Liver (tissue), 10 donors: ENCODE measurements at places on chromosomes 5 and 9. TPM values are rescaled to one million over a fixed set of nuclear protein-coding genes. Genes with fewer than 3 reads are reported as not detected.

DNA sequence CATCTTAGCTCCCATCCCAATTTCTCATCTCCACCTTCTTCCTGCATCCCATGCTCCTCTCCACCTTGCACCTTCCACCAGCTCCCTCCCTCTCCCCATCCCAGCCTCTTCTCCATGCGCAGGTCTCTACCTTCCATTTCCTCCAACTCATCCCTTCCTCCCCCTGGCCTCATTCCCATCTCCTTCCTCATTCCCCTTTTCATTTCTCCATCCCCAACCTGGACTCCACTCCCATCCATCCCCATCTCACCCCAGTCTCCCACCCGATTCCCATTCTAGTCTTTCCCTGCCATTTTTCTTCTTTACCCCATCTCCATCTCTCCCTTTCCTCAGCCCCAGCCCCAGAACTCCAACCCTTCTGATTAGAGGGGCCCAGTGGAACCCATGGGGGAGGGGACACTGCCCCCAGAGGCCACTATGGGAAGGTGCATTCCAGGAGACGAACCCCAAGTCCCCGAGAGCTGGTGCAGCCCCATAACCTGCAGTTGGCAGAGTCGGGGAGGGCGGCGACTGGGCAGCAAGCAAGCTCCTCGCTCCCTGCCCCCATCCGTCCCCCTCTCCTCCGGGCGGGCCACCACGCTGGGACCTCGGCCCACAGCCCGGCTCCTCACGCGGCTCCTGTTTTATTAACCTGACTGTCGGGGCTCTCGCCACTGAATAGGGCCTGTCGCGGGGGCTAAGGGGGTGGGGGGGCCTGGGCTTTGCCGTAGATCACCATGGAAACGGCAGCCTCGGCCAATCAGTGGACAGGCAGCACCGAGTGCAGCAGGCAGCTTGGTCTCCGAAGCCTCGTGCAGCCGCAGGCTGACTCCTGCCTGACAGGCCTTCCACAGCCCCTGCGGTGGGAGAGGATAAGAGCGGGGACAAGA is 66.7 kb downstream of the PCDH1 start:
- no peak overlapping the region for H3K4me3 ChIP-seq
- peak; percentile 41 for DNase-seq
- H3K27ac ChIP-seq = no peak overlapping the region
- H3K27me3 ChIP-seq = no peaks in the 10 kb centered on the region
- H3K36me3 ChIP-seq = no peaks in the 10 kb centered on the region

GRCh38 chr5:131581702-131582101 is 53.3 kb downstream of the RAPGEF6 start:
- H3K27me3 ChIP-seq = no peaks in the 10 kb centered on the region
- no peak for DNase-seq
- H3K4me1 ChIP-seq = no peaks in the 10 kb centered on the region
- H3K4me3 ChIP-seq = no peak overlapping the region
- H3K36me3 ChIP-seq = no peaks in the 10 kb centered on the region

GRCh38 chr5:121949885-121950284 is 11.9 kb upstream of the SRFBP1 start:
- no peaks in the 10 kb centered on the region for H3K27me3 ChIP-seq
- no peak for DNase-seq

DNA sequence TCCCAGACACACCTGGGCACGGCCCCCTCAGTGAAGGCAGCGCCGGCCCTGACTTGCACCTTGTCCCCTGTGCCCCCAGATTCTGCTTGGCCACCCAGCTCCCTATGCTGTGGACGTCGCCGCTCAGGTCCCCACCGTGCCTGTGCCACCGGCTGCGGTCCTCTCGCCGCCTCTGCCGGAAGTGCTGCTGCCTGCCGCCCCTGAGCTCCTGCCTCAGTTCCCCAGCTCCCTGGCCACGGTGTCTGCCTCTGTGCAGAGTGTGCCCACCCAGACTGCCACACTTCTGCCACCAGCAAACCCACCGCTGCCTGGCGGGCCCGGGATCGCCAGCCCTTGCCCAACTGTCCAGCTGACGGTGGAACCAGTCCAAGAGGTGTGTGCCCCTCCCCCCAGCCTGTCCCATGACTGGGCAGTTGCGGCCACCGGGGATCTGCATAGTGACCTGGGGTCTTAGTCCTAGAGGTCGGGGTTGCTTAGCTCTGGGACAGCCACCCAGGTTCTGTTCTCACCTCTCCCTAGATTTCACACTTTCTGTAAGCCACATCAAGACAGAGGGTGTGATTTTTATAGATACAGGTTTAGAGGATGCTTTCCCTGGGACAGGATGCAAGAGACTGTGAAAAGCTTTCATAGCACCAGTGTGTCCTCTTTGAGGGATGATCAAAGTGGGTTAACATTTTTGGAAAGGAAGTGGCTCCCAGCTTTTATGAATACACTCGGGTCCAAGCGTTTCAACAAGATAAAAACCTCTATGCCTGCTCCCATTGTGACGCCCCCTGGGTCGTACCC is 78.0 kb downstream of the WNK2 start:
- H3K27me3 ChIP-seq = no peaks in the 10 kb centered on the region
- peak; percentile 31 for DNase-seq
- H3K27ac ChIP-seq = no peak overlapping the region
- H3K36me3 ChIP-seq = no peaks in the 10 kb centered on the region

DNA sequence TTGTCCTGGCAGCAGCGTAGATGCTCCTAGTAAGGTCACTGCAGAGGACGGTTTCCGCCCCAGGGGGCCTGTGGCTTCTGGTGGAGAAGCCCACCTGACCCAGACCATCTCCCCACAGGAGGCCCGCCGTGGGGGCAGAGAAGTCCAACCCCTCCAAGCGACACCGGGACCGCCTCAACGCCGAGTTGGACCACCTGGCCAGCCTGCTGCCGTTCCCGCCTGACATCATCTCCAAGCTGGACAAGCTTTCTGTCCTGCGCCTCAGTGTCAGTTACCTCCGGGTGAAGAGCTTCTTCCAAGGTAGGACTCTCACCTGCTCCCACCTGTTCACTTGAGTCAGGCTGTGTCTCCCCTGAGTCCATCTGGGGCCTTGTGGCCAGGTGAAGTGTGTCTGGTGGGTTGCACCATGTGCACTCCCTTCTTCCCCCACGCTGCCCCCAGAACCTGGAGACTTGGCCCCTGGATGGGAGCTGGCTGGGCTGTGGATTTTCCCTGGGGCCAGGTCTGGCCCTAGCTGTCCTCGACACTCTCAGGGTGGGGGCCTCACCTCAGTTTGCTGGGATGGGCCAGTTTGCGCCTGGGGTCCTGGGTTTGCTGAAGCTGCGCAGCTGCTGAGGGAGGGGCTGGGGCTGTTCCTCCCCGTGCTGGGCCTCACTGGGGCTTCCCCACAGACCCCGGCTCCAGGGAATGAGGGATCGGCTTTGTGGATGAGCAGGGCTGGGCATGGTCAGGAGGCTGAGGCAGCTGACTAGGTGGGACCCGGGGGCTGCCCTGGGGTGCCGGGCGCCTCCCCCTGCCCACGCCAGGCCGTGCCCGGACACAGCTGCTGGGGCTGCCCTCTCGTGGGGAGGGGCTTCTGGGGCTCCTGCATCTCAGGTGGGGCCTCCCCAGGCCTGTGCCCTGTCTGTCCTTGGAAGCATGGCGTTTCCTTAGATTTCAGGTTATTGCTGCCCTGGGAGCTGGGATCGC is 32.4 kb downstream of the AHRR start:
- no peak overlapping the region for H3K4me3 ChIP-seq
- no peaks in the 10 kb centered on the region for H3K4me1 ChIP-seq
- H3K36me3 ChIP-seq = no peaks in the 10 kb centered on the region
- DNase-seq = no peak

DNA sequence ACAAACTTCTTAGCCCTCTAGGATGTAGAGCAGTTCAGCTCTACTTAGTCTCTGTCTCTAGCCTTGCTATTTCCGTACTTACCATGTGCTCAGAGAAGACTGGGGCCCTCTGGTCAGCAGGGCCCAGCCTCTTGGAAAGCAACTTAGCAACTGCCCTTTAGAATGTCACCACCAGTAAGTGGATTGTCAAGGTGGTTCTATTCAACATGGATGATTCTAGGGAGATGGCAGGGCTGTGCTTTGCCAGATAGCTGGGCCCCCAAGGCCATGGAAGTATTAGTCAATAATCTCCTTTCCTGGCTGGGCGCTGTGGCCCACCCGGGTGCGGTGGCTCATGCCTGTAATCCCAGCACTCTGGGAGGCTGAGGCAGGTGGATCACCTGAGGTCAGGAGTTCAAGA is 177.6 kb upstream of the MVB12B start:
- H3K27ac ChIP-seq = no peak overlapping the region
- peak; percentile 16 for DNase-seq
- H3K4me3 ChIP-seq = no peak overlapping the region
- H3K4me1 ChIP-seq = peaks cover 32% of the 10 kb centered on the region
- H3K36me3 ChIP-seq = no peaks in the 10 kb centered on the region

DNA sequence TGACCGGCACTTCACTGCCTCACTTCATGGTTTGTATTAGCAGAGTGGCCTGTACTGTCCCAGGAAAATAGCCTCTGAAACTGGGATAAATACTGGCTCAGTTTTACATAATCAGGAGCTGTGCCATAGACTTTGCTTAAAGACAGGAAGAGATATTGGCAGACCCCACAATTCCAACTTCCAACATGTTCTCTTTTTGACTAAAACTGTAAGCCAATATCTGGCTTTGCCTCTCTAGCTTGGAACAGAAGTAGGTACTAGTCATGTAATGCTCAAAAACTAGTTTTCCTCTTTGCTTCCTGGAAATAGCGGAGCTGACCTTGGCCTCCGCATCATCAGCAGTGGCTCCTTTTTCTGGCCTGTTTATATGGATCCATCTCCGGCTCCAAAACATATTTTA is 276.9 kb downstream of the CDH9 start:
- no peaks in the 10 kb centered on the region for H3K4me1 ChIP-seq
- H3K27ac ChIP-seq = no peak overlapping the region
- no peaks in the 10 kb centered on the region for H3K36me3 ChIP-seq
- no peak for DNase-seq

DNA sequence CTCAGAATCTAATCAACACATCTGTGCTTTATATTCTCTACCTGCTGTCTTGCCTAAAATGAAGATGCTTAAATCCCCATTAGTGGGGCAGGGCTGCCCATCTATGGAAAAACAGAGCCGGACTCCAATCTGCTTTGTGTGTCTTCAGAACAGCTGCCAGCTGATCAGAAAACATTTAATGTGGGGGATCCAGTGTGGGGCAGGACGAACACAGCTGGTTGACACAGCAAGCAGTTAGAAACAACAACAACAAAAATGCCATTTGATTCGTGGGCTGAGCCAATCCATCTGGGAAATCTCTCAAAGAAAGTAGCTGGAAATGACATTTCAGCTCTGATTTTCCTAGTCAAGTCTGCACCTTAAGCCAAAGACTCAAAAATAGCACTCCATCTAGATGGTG is 99.8 kb downstream of the PPP2R2B start:
- H3K27me3 ChIP-seq = no peaks in the 10 kb centered on the region
- no peak for DNase-seq
- H3K27ac ChIP-seq = no peak overlapping the region
- no peaks in the 10 kb centered on the region for H3K36me3 ChIP-seq
- H3K4me1 ChIP-seq = no peaks in the 10 kb centered on the region
- H3K4me3 ChIP-seq = no peak overlapping the region

- no peaks in the 10 kb centered on the region for H3K4me1 ChIP-seq
- H3K4me3 ChIP-seq = no peak overlapping the region
- DNase-seq = no peak
- H3K36me3 ChIP-seq = no peaks in the 10 kb centered on the region
Observed at GRCh38 chr9:95249986-95250385, 67.5 kb downstream of the FANCC start.

DNA sequence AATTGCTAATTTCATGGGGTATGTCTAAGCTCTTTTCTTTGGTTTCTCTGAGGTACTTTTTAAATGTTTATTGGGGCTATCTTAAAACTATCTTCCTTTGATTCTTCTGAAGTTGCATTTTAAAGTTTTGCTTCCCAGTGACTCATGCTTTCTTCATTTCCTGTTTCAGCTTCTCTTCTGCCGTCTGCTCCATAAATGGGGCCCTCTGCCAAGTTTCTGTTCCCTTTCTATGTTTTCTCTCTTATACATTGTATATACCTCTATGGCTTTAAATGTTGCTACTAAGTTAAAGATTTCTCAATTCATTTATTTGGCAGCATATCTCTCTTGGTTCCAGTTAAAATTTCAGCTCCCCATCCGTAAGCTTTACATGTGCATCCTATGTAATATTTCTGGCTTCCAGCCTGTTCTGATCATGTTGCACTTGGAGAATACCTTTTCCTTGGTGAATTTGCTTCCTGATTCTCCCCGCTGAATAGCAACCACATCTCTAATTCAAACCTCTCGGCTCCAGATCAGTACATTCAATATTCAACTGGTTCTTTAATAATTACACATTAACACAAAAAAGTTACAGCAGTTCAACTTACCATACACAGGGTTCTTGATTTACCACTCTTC is 125.3 kb downstream of the ST8SIA4 start:
- H3K4me1 ChIP-seq = no peaks in the 10 kb centered on the region
- no peak overlapping the region for H3K4me3 ChIP-seq
- no peak for DNase-seq
- H3K36me3 ChIP-seq = no peaks in the 10 kb centered on the region
- H3K27ac ChIP-seq = peak overlapping the region; percentile 35
- no peaks in the 10 kb centered on the region for H3K27me3 ChIP-seq

DNA sequence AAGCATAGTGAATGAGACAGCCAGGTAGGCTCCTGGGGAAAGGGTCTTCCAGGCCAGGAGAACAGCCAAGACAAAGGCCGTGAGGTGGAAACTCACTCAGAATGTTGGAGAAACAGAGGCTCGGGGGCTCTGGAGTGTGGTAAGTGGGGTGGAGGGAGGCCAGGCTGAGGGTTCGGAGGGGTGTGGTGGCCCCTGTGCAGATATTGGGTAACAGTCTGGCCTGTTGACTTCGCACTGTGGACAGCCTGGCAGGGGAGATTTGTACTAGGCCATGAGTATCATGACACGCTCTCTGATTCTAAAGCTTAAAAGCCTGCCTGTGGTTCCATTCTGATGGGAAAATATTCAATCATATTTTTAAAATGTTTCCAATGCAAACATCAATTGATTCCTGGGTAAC is 239.3 kb downstream of the GADD45G start:
- no peaks in the 10 kb centered on the region for H3K27me3 ChIP-seq
- H3K36me3 ChIP-seq = no peaks in the 10 kb centered on the region
- no peak overlapping the region for H3K27ac ChIP-seq
- no peak overlapping the region for H3K4me3 ChIP-seq
- DNase-seq = no peak

FAM200C gene
- 0.60 TPM for polyA plus RNA-seq

GRCh38 chr5:117863586-117864296 is 1124.6 kb downstream of the DTWD2 start:
- H3K4me3 ChIP-seq = no peak overlapping the region
- no peaks in the 10 kb centered on the region for H3K27me3 ChIP-seq
- no peak overlapping the region for H3K27ac ChIP-seq
- no peak for DNase-seq

- H3K4me1 ChIP-seq = no peaks in the 10 kb centered on the region
- no peak overlapping the region for H3K27ac ChIP-seq
- DNase-seq = no peak
- H3K4me3 ChIP-seq = no peak overlapping the region
- H3K27me3 ChIP-seq = no peaks in the 10 kb centered on the region
Observed at GRCh38 chr5:121164632-121165031, 687.0 kb upstream of the FTMT start.

DNA sequence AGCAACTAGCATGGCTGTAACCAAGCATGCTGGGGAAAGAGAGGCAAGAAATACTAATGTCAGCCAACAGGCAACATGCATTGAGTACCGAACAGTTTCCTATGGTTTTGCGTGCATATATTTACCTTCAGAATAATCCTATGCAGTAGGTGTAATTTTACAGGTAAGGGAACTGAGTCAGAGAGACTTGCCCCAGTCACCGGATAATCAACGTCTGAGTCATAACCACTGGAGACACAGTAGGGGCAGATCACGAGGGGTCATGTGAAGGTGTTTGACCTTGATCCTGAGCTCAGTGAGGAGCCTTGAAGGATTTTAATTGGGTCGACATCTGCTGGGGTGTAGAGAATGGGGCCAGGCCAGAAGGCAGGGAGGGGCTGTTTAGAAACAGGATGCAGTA is 13.4 kb upstream of the TSC1 start:
- no peak overlapping the region for H3K4me3 ChIP-seq
- H3K4me1 ChIP-seq = no peaks in the 10 kb centered on the region
- H3K36me3 ChIP-seq = no peaks in the 10 kb centered on the region
- DNase-seq = no peak
- no peak overlapping the region for H3K27ac ChIP-seq
